ENCODE measurements at places on chromosomes 5 and 9. TPM values are rescaled to one million over a fixed set of nuclear protein-coding genes. Genes with fewer than 3 reads are reported as not detected.

The MLANA gene
- not detected for total RNA-seq

The LCN12 gene
- 0.40 TPM for total RNA-seq

The PHF24 gene
- not detected for total RNA-seq

The KCNMB1 gene
- total RNA-seq = not detected

The MYMK gene
- not detected for total RNA-seq

The IL3 gene
- not detected for total RNA-seq

The YIPF5 gene
- 123 TPM for total RNA-seq

The PCDHGC3 gene
- 11.8 TPM for total RNA-seq

The PCDHGC5 gene
- 0.17 TPM for total RNA-seq

The STING1 gene
- total RNA-seq = 12.4 TPM

All from renal cortical epithelial cell (primary cell).